ENCODE measurements at places on chromosomes 1 and 21. TPM values are rescaled to one million over a fixed set of nuclear protein-coding genes. Genes with fewer than 3 reads are reported as not detected.

DNA sequence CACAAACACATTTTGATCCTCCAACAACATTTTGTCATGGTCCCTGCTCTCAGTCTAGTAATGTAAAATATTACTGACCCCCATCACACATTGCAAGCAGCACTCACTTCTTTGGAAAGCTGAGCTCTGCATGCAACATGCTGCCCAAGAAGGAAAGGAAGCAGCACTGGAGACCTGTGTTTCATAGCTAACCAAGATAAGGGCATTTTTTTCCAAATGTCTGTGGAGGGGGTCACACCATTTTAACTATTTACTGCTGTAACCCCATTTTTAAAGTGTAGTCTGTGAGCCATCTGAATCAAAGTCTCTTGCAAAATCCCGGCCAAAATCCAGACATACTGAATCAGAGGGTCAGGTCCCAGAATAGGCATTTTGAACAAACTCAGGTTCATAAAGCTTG, 4.5 kb upstream of the RASSF5 start:
- H3K4me3 ChIP-seq = no peak overlapping the region
- no peak for DNase-seq
- peaks cover 22% of the 10 kb centered on the region for H3K4me1 ChIP-seq
- no peaks in the 10 kb centered on the region for H3K27me3 ChIP-seq

GRCh38 chr1:21909787-21910503, 27.2 kb downstream of the HSPG2 start:
- peak; percentile 12 for DNase-seq
- no peak overlapping the region for H3K4me3 ChIP-seq
- peak overlapping the region; percentile 45 for H3K27ac ChIP-seq
- H3K27me3 ChIP-seq = no peaks in the 10 kb centered on the region
- no peaks in the 10 kb centered on the region for H3K4me1 ChIP-seq

GRCh38 chr1:15328351-15329103, 81.2 kb upstream of the EFHD2 start:
- no peaks in the 10 kb centered on the region for H3K27me3 ChIP-seq
- H3K4me3 ChIP-seq = no peak overlapping the region
- H3K36me3 ChIP-seq = no peaks in the 10 kb centered on the region
- H3K27ac ChIP-seq = no peak overlapping the region

DNA sequence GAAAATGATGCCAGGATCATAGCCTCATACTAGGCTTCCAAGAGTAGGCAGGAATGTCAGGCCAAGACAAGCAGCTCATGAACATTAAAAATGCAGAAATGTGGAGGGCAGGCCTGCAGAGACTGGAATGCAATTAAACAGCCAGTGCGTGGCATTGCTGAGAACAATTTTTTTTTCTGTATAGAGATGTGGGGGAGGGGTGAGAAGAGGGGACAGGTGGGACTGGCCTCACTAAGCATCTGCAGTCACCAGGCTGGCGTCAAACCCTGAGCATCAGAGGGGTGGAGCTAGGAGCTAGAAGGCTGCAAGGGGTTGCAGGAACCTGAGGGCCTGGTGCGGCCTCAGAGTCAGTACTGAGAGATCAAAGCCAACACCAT, 114.1 kb downstream of the TNR start:
- H3K4me3 ChIP-seq = no peak overlapping the region
- H3K4me1 ChIP-seq = no peaks in the 10 kb centered on the region
- no peaks in the 10 kb centered on the region for H3K36me3 ChIP-seq
- no peak for DNase-seq
- H3K27ac ChIP-seq = no peak overlapping the region

GRCh38 chr1:79079770-79080169, 73.2 kb upstream of the ADGRL4 start:
- no peaks in the 10 kb centered on the region for H3K27me3 ChIP-seq
- no peaks in the 10 kb centered on the region for H3K4me1 ChIP-seq
- H3K36me3 ChIP-seq = no peaks in the 10 kb centered on the region
- H3K4me3 ChIP-seq = no peak overlapping the region

- no peak overlapping the region for H3K27ac ChIP-seq
- H3K36me3 ChIP-seq = no peaks in the 10 kb centered on the region
- H3K4me1 ChIP-seq = peaks cover 28% of the 10 kb centered on the region
- H3K27me3 ChIP-seq = no peaks in the 10 kb centered on the region
Measured at GRCh38 chr1:201505503-201505890, 1.4 kb downstream of the CSRP1 start.

DNA sequence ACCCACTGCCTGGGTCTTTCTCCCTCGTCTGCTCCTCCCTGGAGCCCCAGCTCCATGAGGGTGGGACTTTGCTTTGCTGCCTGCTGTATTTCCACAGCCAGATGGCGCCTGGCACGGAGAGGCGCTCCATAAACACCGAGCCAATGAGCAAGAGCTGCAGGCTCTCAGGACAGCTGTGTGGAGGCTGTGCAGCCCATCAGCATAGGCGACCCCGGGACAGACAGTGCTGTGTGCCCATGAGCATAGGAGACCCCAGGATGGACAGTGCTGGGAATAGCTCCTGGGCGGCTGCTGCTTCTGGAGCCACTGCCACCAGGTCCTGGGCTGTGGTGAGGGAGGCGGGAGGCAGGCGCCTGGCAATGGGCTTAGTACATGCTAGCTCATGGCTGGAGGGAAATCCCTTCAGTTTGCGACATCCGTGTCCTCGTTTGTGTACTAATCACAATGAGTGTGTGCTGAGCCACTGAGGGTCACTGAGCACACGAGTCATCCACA, 29.2 kb downstream of the CEP104 start:
- no peak overlapping the region for H3K27ac ChIP-seq
- no peaks in the 10 kb centered on the region for H3K36me3 ChIP-seq
- H3K27me3 ChIP-seq = no peaks in the 10 kb centered on the region

DNA sequence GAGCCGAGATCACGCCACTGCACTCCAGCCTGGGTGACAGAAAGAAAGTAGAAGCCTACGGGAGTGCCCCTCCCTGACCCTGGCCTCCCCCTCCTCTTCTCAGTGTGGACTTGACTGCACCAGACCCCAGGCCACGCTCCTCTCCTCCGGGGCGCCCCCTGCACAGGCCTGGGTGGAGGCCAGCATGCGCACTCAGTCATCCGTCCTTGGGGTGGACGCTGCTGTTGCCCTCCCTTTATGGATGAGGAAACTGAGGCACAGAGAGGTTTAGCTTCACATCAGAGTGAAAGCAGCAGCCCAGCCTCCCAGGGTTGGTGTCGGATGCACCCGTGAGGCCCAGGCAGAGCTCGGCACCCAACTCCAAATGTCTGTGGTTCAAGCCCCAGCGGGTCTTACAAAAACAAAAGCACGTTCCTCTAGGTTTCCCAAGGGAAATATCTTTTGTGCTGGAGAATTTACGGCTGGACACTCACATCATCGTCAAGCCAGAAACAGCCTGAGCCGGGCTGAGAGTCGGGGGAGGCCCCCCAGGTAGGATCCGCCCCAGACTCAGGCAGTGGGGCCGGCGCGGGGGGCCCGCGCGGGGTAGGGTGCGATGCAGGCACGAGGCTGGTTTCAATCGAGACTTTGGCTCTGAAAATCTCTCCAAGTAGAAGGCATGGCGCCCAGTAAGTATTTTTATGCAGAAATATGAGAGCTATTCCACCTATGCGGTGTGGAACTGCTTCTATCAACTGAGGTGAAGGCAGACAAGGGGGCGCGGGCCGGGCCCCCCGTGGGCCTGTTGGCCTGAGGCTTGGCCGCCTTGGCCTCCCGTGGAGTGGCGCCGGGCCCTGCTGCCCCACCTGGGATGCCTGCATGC, 36.6 kb downstream of the MORN1 start:
- H3K27ac ChIP-seq = no peak overlapping the region
- DNase-seq = no peak
- H3K36me3 ChIP-seq = no peaks in the 10 kb centered on the region
- no peak overlapping the region for H3K4me3 ChIP-seq
- H3K27me3 ChIP-seq = no peaks in the 10 kb centered on the region

GRCh38 chr1:183330335-183330734, 87.8 kb downstream of the NMNAT2 start:
- no peaks in the 10 kb centered on the region for H3K27me3 ChIP-seq
- H3K36me3 ChIP-seq = no peaks in the 10 kb centered on the region
- no peak overlapping the region for H3K27ac ChIP-seq

DNA sequence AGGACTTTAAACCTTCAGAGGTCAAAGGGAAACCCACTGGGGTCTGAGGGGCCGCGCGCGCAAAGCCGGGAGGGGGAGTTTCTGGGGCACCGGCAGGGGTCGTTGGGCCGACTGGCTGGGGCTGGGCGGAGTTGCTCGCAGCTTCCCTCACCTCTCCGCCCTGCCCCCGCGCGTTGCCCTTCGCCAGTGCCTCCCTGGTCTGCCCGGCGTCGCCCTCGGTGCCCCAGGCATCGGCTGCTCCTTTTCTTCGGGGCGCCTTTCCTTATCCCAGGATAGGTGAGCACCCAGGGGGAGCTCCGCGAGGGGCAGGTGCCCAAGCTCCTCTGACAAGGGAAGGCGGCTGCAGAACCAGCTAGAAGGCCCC, 390 bp upstream of the NGF start:
- DNase-seq = no peak
- H3K27me3 ChIP-seq = no peaks in the 10 kb centered on the region
- H3K4me3 ChIP-seq = no peak overlapping the region
- no peaks in the 10 kb centered on the region for H3K36me3 ChIP-seq

DNA sequence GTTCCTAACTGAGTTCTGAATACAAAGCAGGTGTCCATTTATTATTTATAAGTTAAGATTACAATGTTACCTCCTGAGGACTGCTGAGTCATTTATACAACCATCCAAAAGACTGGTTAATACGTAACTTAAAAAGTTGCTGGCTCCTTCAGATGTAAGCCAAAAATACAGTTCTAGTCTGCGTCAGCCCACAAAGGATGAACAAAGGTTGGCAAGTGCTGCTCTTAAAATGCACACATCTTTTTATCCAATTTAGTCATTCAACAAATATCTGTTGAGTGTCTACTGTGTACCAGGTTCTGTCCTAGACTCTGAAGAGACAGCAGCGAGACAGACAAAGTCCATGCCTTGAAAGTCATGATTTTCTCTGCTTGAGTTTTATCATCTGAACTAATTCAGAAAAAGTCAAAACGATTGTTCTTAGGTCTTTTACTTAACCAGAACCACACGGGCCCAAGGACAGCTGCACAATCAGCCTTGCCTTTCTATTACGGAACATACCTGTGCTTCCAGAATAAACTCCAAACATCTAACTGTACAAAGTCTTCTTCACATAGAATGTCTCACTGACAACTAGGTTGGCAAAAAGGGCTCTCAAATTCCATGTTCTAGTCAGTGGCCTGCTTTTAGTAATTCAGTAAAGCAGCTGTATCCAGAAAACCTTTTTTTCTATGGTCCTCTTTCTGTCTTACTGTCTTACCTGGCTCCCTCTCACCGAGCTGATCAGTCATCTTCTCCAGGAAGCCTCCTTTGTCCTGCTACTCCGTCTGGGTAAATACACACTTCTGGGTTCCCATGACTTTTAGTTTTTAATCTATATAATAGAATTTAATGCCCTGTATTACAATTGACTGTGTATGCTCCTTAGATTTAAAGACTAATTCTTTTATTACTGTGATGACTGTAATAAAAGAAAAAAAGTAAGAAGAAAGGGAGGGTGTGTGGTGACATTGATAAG, 15.5 kb upstream of the CNN3 start:
- H3K4me3 ChIP-seq = no peak overlapping the region
- no peaks in the 10 kb centered on the region for H3K27me3 ChIP-seq
- no peak for DNase-seq
- H3K36me3 ChIP-seq = no peaks in the 10 kb centered on the region
- H3K27ac ChIP-seq = no peak overlapping the region

DNA sequence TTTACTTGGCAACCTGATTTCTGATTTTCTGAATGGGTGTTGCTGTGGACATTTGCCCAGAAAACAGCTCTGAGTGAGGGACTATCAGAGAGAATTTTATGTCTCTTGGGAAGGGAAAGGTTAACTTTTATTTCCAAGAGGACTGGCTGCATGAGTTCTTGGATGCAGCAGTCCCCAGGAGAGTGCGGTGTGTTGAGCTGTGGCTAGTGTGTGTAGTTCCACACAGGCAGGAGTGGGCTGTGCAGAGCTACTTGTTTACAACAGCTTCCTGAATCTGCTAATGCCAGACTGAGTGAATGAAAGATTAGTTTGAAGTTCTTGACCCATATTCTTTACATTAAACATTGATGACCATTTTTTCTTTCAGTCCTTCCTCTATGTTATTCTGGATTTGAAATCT, 41.0 kb upstream of the APOBEC4 start:
- DNase-seq = no peak
- no peaks in the 10 kb centered on the region for H3K27me3 ChIP-seq
- H3K27ac ChIP-seq = no peak overlapping the region
- H3K36me3 ChIP-seq = no peaks in the 10 kb centered on the region
- H3K4me3 ChIP-seq = no peak overlapping the region
- H3K4me1 ChIP-seq = no peaks in the 10 kb centered on the region

GRCh38 chr1:243595527-243596210, 254.4 kb downstream of the AKT3 start:
- no peak overlapping the region for H3K27ac ChIP-seq
- no peak overlapping the region for H3K4me3 ChIP-seq
- no peaks in the 10 kb centered on the region for H3K27me3 ChIP-seq

The FCER1G gene
- total RNA-seq = 14.5 TPM

The PCSK9 gene
- total RNA-seq = not detected

The KPRP gene
- not detected for total RNA-seq

The LHX8 gene
- not detected for total RNA-seq

The LCE1D gene
- total RNA-seq = not detected

The OR2T35 gene
- total RNA-seq = not detected
